Heart left ventricle (tissue), 16 donors: ENCODE measurements at places on chromosomes 11 and 22. TPM values are rescaled to one million over a fixed set of nuclear protein-coding genes. Genes with fewer than 3 reads are reported as not detected.

DNA sequence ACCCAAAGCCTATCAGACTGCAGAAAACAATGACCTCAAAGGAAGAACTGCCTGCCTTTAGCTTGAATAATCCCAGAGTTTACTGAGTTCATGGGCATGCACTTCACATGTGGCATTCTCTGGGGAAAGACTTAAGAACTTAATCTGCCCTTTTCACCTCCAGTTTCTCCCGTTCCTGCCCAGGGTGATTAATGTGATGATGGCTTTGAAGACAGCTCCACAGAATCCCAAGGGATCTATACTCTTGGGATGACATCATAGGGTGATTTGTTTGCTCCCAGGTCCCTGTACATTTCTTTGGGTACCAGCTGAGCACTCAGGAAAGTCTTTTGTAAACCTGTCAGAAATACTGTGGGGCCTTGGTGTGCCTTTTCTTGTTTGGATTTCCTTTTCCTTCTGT lies 14.0 kb downstream of the FJX1 start:
- no peaks in the 10 kb centered on the region for H3K4me1 ChIP-seq
- no peaks in the 10 kb centered on the region for H3K36me3 ChIP-seq
- no peak overlapping the region for H3K27ac ChIP-seq
- H3K4me3 ChIP-seq = no peak overlapping the region
- H3K27me3 ChIP-seq = no peaks in the 10 kb centered on the region

Gene A4GALT
- 127 TPM for total RNA-seq

DNA sequence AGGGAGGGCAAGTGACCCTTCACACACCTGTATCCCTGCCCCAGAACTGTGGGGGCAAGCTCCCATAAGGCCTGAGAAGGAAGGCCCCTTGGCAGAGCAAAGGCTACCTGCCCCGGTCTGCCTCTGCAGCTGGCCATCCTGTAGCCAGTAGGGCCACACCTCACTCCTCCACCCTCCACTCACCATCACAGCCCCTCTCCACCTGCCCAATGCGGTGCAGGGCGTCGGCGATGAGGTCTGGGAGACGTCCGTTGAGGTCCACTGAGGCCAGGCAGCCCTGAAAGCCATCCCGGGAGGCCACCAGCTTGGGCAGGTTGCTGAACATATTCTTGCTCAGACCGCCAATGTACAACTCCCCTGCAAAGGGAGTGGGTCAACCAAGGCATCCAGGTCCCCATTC lies 57.5 kb downstream of the SLC22A12 start:
- no peaks in the 10 kb centered on the region for H3K4me1 ChIP-seq
- no peak for DNase-seq
- H3K36me3 ChIP-seq = no peaks in the 10 kb centered on the region
- H3K27ac ChIP-seq = no peak overlapping the region

- H3K4me3 ChIP-seq = no peak within 1 kb of the TSS
- H3K36me3 ChIP-seq = no peaks in the 10 kb centered on the region
- no peaks in the 10 kb centered on the region for H3K27me3 ChIP-seq
- no peak within 1 kb of the TSS for H3K27ac ChIP-seq
These were observed at the start of gene MMP12 for GRCh38 chr11:102874852-102875251. TSS of gene MMP12 (minus strand) at chr11:102874982. CDS start at chr11:102874937, 45 bp downstream.

GRCh38 chr22:38831166-38831945 lies 12.5 kb downstream of the NPTXR start:
- no peak overlapping the region for H3K27ac ChIP-seq
- H3K4me1 ChIP-seq = no peaks in the 10 kb centered on the region
- H3K4me3 ChIP-seq = no peak overlapping the region
- no peaks in the 10 kb centered on the region for H3K27me3 ChIP-seq
- DNase-seq = no peak

Gene PIH1D2
- total RNA-seq = 2.1 TPM

DNA sequence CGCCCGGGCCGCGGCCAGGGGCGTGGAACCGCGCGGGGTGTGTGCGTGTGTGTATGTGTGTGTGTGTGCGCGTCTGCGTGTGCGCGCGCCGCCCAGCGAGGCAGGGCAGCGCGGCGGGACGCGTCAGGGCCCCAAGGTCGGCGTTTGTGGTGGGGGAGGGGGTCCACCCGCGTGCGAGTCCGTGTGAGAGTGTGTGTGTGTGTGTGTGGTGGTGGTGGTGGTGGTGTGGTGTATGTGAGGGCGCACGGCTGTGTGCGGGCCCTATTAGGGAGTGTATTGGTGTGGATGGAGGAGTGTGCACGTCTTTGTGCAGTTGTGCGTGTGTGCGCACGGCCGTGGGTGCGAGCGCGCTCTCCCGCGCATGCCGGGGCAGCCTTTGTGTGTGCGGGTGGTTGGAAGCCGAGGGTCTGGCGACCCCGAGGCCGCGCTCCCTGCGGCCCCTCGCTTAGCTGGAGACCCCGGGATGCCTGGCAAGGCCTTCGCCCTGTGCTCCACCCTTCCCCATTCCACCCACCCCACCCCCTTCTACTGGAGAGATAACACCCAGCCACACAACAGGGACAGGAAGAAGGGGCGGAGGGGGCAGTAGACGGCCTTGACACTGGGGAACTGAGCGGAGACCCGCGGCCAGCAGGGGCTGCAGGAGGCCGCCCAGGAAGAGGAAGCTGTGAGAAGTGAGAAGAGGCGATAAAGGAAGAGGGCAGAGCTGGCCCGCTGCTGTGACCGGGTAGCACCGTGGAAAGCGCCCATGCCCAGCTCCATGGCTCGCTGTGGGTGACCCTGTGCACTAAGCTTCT lies 528 bp upstream of the ARRB1 start:
- no peaks in the 10 kb centered on the region for H3K27me3 ChIP-seq
- H3K4me1 ChIP-seq = peaks cover 50% of the 10 kb centered on the region
- peak overlapping the region; percentile 75 for H3K4me3 ChIP-seq
- peak; percentile 86 for DNase-seq
- peak overlapping the region; percentile 95 for H3K27ac ChIP-seq
- no peaks in the 10 kb centered on the region for H3K36me3 ChIP-seq

DNA sequence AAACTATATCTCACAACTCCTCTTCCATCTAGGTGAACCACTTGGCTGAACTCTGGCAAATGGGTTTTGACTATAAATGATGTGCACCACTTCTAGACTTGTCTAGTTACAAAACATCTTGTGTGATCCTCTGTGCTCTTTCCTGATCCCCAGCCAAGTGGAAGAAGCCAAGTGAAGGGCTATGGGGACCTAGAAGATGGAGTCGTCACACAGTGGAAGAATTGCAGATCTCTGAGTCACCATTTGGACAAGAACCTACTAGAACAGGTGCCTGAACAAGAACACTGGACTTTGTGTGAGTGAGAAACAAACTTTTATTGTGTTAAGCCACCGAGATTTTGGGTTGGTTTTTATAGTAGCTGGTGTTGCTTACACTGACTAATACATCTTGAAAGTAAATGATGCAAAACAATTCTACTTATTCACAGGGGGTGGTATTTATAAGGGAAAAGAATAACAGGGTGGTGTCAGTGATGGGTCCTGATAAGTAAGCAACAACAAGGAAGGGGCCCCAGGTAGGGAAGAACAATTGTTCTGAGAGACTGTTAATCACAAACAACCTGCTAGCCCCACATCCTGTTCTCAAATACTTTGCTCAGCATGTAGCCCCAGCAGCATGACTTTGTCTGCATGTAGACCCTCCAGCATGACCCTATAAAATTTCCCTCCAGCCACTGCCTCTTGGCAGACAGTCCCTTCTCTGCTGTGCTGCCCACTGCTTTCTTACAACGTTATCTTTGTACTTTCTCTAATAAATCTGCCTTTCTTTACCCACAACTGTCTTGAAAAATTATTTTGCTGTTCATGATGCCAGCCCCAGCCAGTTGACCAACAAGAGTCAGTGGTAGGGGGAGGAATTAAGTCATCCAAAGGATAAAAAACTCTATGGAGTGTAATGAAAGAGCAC lies 280.7 kb upstream of the PLET1 start:
- H3K36me3 ChIP-seq = no peaks in the 10 kb centered on the region
- DNase-seq = no peak
- no peaks in the 10 kb centered on the region for H3K4me1 ChIP-seq
- no peak overlapping the region for H3K4me3 ChIP-seq
- no peaks in the 10 kb centered on the region for H3K27me3 ChIP-seq

- no peak for DNase-seq
- H3K27ac ChIP-seq = no peak overlapping the region
- no peaks in the 10 kb centered on the region for H3K4me1 ChIP-seq
- H3K36me3 ChIP-seq = no peaks in the 10 kb centered on the region
These were observed 153.3 kb downstream of the EFCAB6 start for GRCh38 chr22:43658823-43659222.

Gene OR4D5
- total RNA-seq = not detected

- H3K27ac ChIP-seq = no peak overlapping the region
- H3K4me1 ChIP-seq = peaks cover 57% of the 10 kb centered on the region
- H3K36me3 ChIP-seq = peaks cover 10% of the 10 kb centered on the region
- no peak for DNase-seq
These were observed 47.5 kb downstream of the RPL27A start for GRCh38 chr11:8729837-8730696.

Gene EI24
- total RNA-seq = 67.9 TPM

Gene HTR3B
- not detected for total RNA-seq

Gene SLC6A5
- total RNA-seq = not detected

GRCh38 chr11:61973476-61974162 lies 6.2 kb upstream of the FTH1 start:
- no peaks in the 10 kb centered on the region for H3K27me3 ChIP-seq
- no peak overlapping the region for H3K4me3 ChIP-seq
- no peaks in the 10 kb centered on the region for H3K36me3 ChIP-seq
- H3K4me1 ChIP-seq = peaks cover 78% of the 10 kb centered on the region

- no peaks in the 10 kb centered on the region for H3K4me1 ChIP-seq
- H3K27ac ChIP-seq = peak overlapping the region; percentile 94
- H3K27me3 ChIP-seq = no peaks in the 10 kb centered on the region
- no peak for DNase-seq
These were observed 505 bp downstream of the FAM227A start for GRCh38 chr22:38655519-38656255.

Gene ART1
- 3.3 TPM for total RNA-seq

- H3K36me3 ChIP-seq = no peaks in the 10 kb centered on the region
- no peaks in the 10 kb centered on the region for H3K4me1 ChIP-seq
- no peaks in the 10 kb centered on the region for H3K27me3 ChIP-seq
- peak; percentile 64 for DNase-seq
- H3K27ac ChIP-seq = peak overlapping the region; percentile 36
These were observed 7.6 kb downstream of the SLC29A2 start for GRCh38 chr11:66363805-66364535.

DNA sequence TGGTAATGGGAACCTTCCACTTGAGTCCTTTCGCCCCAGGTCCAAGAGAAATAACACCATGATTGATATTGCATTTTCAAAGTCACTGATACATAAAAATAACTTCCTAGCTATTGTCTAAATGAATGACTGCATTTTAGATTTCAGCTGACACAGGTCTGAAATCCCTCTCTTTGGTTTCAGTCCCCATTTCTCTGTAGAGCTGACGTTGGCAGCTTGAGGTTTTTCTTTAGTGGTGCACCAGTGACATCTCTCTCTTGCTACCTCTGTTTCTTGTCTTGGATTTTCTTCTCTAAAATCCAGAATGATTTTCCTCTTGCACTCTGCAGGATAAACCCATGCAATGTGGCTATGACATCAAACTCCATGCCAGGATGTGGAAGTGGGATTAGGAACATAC lies 31.7 kb upstream of the SORL1 start:
- peaks cover 64% of the 10 kb centered on the region for H3K4me1 ChIP-seq
- H3K27ac ChIP-seq = no peak overlapping the region
- no peaks in the 10 kb centered on the region for H3K27me3 ChIP-seq
- no peaks in the 10 kb centered on the region for H3K36me3 ChIP-seq
- no peak overlapping the region for H3K4me3 ChIP-seq

- no peak overlapping the region for H3K4me3 ChIP-seq
- no peaks in the 10 kb centered on the region for H3K27me3 ChIP-seq
- no peaks in the 10 kb centered on the region for H3K4me1 ChIP-seq
These were observed 38.4 kb downstream of the KCNQ1OT1 start for GRCh38 chr11:2661173-2662023.

Gene DEUP1
- total RNA-seq = not detected

GRCh38 chr22:48240148-48240934 lies 1477.9 kb downstream of the TBC1D22A start:
- no peaks in the 10 kb centered on the region for H3K27me3 ChIP-seq
- no peaks in the 10 kb centered on the region for H3K36me3 ChIP-seq
- H3K4me1 ChIP-seq = no peaks in the 10 kb centered on the region
- no peak for DNase-seq
- H3K27ac ChIP-seq = no peak overlapping the region

Gene RFPL1
- not detected for total RNA-seq

DNA sequence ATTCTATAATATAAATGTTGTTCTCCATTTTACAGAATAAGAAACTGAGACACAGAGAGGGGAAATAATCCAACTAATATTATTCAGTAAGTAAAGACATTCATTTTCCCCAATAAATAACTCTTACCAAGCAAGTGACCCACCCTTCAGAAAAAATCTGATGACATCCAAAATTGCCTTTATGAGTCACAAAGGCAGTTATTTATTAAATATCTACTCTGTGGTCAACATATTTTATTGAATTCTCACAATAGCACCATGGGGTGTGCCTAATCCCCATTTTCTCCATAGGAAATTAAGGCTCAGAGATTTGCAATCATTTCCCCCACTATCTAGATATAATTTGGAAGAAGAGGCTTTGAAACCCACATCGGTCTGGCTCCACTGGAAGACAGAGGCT lies 161.5 kb upstream of the ISX start:
- H3K27me3 ChIP-seq = no peaks in the 10 kb centered on the region
- no peaks in the 10 kb centered on the region for H3K4me1 ChIP-seq
- H3K27ac ChIP-seq = no peak overlapping the region

Gene JAML
- 2.0 TPM for total RNA-seq

DNA sequence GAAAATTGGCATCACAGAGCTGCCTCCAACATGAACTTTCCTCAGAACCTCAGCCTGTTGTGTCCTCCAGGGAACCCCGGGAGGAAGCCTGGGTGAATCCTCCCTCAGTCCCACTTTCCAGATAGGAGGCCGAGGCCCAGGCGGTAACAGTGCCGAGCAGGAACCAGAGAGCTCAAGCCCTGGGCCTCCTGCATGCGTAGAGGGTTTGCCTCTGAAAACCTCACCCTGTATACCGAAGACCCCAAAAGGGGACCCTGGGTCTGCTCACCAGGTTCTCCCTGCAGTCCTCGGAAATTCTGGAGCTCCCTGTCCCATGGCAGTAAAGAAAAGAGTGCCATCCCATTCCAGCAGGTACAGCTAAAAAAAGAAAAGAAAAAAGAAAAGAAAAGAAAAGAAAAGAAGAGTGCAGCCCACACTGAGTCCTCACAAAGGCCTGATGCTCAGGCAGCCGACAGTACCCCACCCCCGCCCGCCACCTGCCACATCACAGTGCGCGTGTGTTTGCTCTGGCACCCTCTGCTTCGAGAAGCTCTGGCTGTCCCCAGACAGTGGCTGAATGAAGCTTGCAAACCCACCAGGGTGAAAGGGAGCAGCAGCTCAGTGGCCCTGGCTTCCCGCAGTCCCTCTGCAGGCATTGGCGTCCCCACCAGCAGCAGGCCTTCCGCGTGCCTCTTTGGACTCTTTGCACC lies 28.4 kb upstream of the FADD start:
- no peaks in the 10 kb centered on the region for H3K4me1 ChIP-seq
- no peak for DNase-seq
- H3K36me3 ChIP-seq = peaks cover 29% of the 10 kb centered on the region
- no peaks in the 10 kb centered on the region for H3K27me3 ChIP-seq
- H3K4me3 ChIP-seq = no peak overlapping the region
- H3K27ac ChIP-seq = no peak overlapping the region

Gene PEX26
- total RNA-seq = 17.7 TPM

GRCh38 chr11:44763121-44763820 lies 36.5 kb downstream of the TSPAN18 start:
- peaks cover 78% of the 10 kb centered on the region for H3K4me1 ChIP-seq
- no peaks in the 10 kb centered on the region for H3K36me3 ChIP-seq
- no peak for DNase-seq
- no peaks in the 10 kb centered on the region for H3K27me3 ChIP-seq
- no peak overlapping the region for H3K4me3 ChIP-seq
- H3K27ac ChIP-seq = peak overlapping the region; percentile 34

Gene PDE3B
- total RNA-seq = 17.0 TPM

Gene CASP12
- 0.52 TPM for total RNA-seq
